ENCODE measurements at places on chromosomes 16 and 17. TPM values are rescaled to one million over a fixed set of nuclear protein-coding genes. Genes with fewer than 3 reads are reported as not detected.

DEXI gene
- total RNA-seq, result 55.9 TPM

SHISA6 gene
- total RNA-seq, result 0.63 TPM

ANKRD40CL gene
- not detected for total RNA-seq

DNAH3 gene
- 0.90 TPM for total RNA-seq

PLA2G10 gene
- total RNA-seq, result not detected

TMEM95 gene
- total RNA-seq, result not detected

C17orf58 gene
- total RNA-seq, result 55.8 TPM

ERBB2 gene
- 207 TPM for total RNA-seq

KCTD19 gene
- 0.89 TPM for total RNA-seq

GNG13 gene
- not detected for total RNA-seq

MARVELD3 gene
- total RNA-seq, result 3.8 TPM

FZD2 gene
- total RNA-seq, result 21.1 TPM

ABAT gene
- total RNA-seq, result 1.8 TPM

ADAD2 gene
- total RNA-seq, result 0.78 TPM

ETV4 gene
- 191 TPM for total RNA-seq

TEX19 gene
- 1.9 TPM for total RNA-seq

RUSF1 gene
- total RNA-seq, result 44.7 TPM

ERCC4 gene
- total RNA-seq, result 8.6 TPM

MT3 gene
- total RNA-seq, result not detected

HS3ST4 gene
- 3.3 TPM for total RNA-seq

KRTAP9-2 gene
- not detected for total RNA-seq

SCNN1G gene
- total RNA-seq, result 0.48 TPM

CA4 gene
- total RNA-seq, result 0.69 TPM

NEUROD2 gene
- not detected for total RNA-seq

NATD1 gene
- total RNA-seq, result 12.3 TPM

TMIGD1 gene
- total RNA-seq, result not detected

CRYBA1 gene
- not detected for total RNA-seq

PPY gene
- total RNA-seq, result not detected

PITPNM3 gene
- 2.8 TPM for total RNA-seq

PIK3R5 gene
- total RNA-seq, result 33.6 TPM

ZNF629 gene
- 16.0 TPM for total RNA-seq

ABCA9 gene
- total RNA-seq, result not detected

HCRT gene
- 0.26 TPM for total RNA-seq

ARSG gene
- 15.7 TPM for total RNA-seq

KSR1 gene
- total RNA-seq, result 31.2 TPM

MYH11 gene
- not detected for total RNA-seq

CCT6B gene
- 0.48 TPM for total RNA-seq

KRT32 gene
- total RNA-seq, result not detected

MTSS2 gene
- 44.8 TPM for total RNA-seq

CCDC144A gene
- 0.03 TPM for total RNA-seq

HNF1B gene
- 1.1 TPM for total RNA-seq

THAP11 gene
- 57.6 TPM for total RNA-seq

NACA2 gene
- total RNA-seq, result not detected

TAOK1 gene
- 51.0 TPM for total RNA-seq

MYH8 gene
- total RNA-seq, result not detected

IL17C gene
- 0.14 TPM for total RNA-seq

All from H7 (cell line).